ENCODE measurements at places on chromosomes 3 and 15.

GRCh38 chr3:66393333-66394005 is 107.4 kb downstream of the LRIG1 start:
- DNase-seq = no peak

DNA sequence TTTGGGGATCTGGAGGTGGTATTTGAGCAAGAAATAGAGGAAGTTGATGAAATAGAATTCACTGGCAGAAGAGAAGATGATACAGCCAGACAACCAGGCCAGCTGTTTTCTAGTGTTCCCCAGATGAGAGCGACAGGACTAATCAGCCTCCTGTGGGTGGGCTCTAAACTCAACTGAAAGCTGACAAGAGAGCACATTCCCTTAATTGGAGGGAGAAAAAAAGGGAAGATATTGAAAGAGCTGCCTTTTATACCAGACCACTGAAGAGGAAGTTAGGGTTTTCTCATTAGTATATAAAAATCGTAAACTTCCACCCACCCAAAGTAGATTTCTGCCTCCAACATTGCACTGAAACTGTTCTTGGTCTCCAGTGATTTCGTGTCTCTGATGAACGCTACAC is 6.5 kb upstream of the TM4SF19 start:
- no peak for DNase-seq

DNA sequence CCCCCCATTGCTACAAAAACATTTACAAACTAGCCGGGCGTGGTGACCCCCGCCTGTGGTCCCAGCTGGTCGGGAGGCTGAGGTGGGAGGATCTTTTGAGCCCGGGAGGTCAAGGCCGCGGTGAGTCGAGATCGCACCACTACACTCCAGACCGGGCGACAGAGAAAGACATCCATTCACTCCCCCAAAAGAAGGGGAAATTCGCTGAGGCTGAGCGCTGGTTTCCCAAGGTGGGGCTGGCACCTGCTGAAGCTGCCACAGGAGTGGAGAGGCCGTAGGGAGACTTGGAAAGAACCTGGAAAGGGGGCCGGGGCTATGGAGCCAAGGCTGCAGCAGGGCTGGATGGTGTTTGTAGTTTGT is 732 bp upstream of the CRTC3 start:
- DNase-seq = no peak

GRCh38 chr3:8366219-8366810 is 135.3 kb upstream of the LMCD1 start:
- no peak for DNase-seq

DNA sequence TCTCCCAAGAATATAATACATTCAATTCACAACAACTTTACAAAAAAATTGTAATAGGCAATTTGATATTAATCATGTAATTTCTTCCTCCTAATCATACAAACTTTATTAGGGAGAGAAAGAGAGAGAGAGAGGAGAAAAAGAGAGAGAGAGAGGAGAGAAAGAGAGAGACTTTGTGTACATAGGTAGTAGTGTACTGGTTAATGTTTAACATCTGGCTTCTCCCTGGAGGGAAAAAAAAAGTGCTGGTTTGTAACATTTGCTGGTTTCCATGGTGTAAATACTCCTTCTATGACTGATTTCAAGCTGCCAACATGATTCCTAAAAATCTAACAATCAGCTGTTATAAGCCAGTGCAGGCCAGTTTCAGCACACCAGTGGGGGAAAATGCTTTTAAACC is 98.0 kb upstream of the ARHGEF26 start:
- DNase-seq = no peak

- no peak for DNase-seq
These were observed 1179.9 kb downstream of the ZPLD1 start for GRCh38 chr3:103614719-103615118.

DNA sequence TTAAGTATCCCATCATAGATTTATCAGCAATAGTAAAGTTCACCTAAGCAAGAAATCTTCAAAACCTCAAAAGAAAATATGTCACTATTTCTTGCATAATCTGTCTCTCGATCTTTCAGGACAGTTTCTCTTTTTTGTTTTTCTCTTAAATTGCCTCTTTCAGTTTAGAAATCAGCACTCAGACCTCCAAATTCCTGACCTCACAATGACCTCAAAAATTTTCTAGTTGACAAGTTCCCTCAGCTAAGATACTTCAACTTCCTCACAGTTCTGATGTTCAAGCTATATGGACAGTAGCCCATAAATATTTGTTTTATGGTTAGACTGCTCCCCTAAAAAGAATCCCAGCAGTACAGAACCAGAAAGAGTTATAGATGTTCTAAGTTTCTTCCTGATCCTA is 24.1 kb downstream of the SLC24A5 start:
- no peak for DNase-seq

DNA sequence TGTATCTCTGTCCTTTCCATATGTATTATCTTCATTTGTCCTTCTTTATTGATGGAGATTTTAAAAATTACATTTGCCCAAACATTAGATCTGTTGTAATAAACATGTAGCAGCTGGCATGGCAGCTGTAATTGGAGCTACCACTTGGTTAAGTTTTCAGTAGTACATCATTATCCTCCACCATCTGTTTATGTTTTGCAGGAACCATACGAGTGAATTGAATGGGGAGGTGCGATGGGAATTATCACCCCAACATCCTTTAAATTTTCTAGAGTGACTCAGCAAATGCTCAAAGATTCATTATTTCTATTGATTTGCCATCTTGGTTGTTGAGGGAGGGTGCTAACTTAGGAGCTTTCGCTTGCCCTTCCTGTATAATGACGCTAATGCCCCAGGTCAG is 32.6 kb upstream of the NOX5 start:
- DNase-seq = no peak

Data from CD8-positive, alpha-beta T cell (primary cell).